Smooth muscle cell of bladder (primary cell): ENCODE measurements at places on chromosomes 12 and 14. TPM values are rescaled to one million over a fixed set of nuclear protein-coding genes. Genes with fewer than 3 reads are reported as not detected.

NRXN3 gene
- total RNA-seq = under 0.01 and 0.14 TPM in 2 replicates

TPH2 gene
- total RNA-seq = not detected in 2 replicates

A2ML1 gene
- total RNA-seq = 0.09 and 0.14 TPM in 2 replicates

KRT77 gene
- not detected in 2 replicates for total RNA-seq

NAV3 gene
- total RNA-seq = 42.1 and 57.8 TPM in 2 replicates

TSHR gene
- total RNA-seq = not detected in 2 replicates

SLCO1B1 gene
- total RNA-seq = not detected in 2 replicates

SDR9C7 gene
- total RNA-seq = under 0.01 TPM in 1 of 2 replicates, not detected in the other

CDCA3 gene
- 2.0 and 2.1 TPM in 2 replicates for total RNA-seq

LRP1-AS gene
- not detected in 2 replicates for total RNA-seq

BAZ1A gene
- 20.3 and 24.6 TPM in 2 replicates for total RNA-seq

CLEC6A gene
- total RNA-seq = not detected in 2 replicates

GPR132 gene
- under 0.01 and 0.55 TPM in 2 replicates for total RNA-seq

KRT3 gene
- not detected in 2 replicates for total RNA-seq

OTOGL gene
- 0.09 and 0.14 TPM in 2 replicates for total RNA-seq

POTEM gene
- not detected in 2 replicates for total RNA-seq

SERPINA4 gene
- not detected in 2 replicates for total RNA-seq

SP1 gene
- 20.3 and 21.7 TPM in 2 replicates for total RNA-seq

DENND5B gene
- 6.7 and 9.3 TPM in 2 replicates for total RNA-seq

TCTN1 gene
- 20.5 and 22.1 TPM in 2 replicates for total RNA-seq

PTCSC3 gene
- not detected in 2 replicates for total RNA-seq

PPP4R3A gene
- 40.8 and 53.4 TPM in 2 replicates for total RNA-seq

TPPP2 gene
- total RNA-seq = not detected in 2 replicates

SLC2A13 gene
- 25.6 and 29.9 TPM in 2 replicates for total RNA-seq

CIDEB gene
- total RNA-seq = 1.00 and 1.8 TPM in 2 replicates

GUCY2C gene
- not detected in 2 replicates for total RNA-seq

EGLN3 gene
- total RNA-seq = 0.71 and 2.9 TPM in 2 replicates

CHGA gene
- total RNA-seq = not detected in 2 replicates

EML5 gene
- total RNA-seq = under 0.01 TPM in 2 replicates

LTA4H gene
- total RNA-seq = 79.5 and 90.7 TPM in 2 replicates

INHBE gene
- 9.0 and 12.7 TPM in 2 replicates for total RNA-seq

GARIN6 gene
- total RNA-seq = not detected in 2 replicates

SLC24A4 gene
- total RNA-seq = not detected in 2 replicates

APAF1 gene
- total RNA-seq = 16.1 and 18.4 TPM in 2 replicates

KCNJ8 gene
- total RNA-seq = 10.8 and 19.8 TPM in 2 replicates

IL22 gene
- total RNA-seq = not detected in 2 replicates

CSRP2 gene
- total RNA-seq = 25.5 and 46.4 TPM in 2 replicates

HCAR2 gene
- total RNA-seq = 0.14 TPM in 1 of 2 replicates, not detected in the other

TAS2R19 gene
- 4.0 and 4.1 TPM in 2 replicates for total RNA-seq

EP400 gene
- total RNA-seq = 5.1 and 7.3 TPM in 2 replicates

ANO2 gene
- 0.18 TPM in 1 of 2 replicates, not detected in the other for total RNA-seq

RASAL1 gene
- total RNA-seq = not detected in 2 replicates

TC2N gene
- total RNA-seq = 0.28 and 0.65 TPM in 2 replicates

PELI2 gene
- 16.6 and 17.8 TPM in 2 replicates for total RNA-seq

CLEC7A gene
- 0.14 TPM in 1 of 2 replicates, not detected in the other for total RNA-seq

MYO1A gene
- total RNA-seq = under 0.01 TPM in 1 of 2 replicates, not detected in the other

PNMA1 gene
- total RNA-seq = 9.0 and 10.0 TPM in 2 replicates

LRIG3 gene
- total RNA-seq = 48.9 and 67.7 TPM in 2 replicates

NRIP2 gene
- total RNA-seq = not detected in 2 replicates

OR6C70 gene
- total RNA-seq = not detected in 2 replicates

SALL2 gene
- 1.7 and 4.0 TPM in 2 replicates for total RNA-seq
